Tibial artery (tissue), 4 donors: ENCODE measurements at places on chromosomes 13 and 19.

GRCh38 chr13:27461940-27462584 lies 11.7 kb upstream of the MTIF3 start:
- no peak for DNase-seq
- no peaks in the 10 kb centered on the region for H3K27me3 ChIP-seq
- H3K36me3 ChIP-seq, result no peaks in the 10 kb centered on the region
- H3K27ac ChIP-seq, result no peak overlapping the region
- H3K4me1 ChIP-seq, result no peaks in the 10 kb centered on the region
- no peak overlapping the region for H3K4me3 ChIP-seq

- H3K27me3 ChIP-seq, result peaks cover 98% of the 10 kb centered on the region
- peak overlapping the region; percentile 46 for H3K4me3 ChIP-seq
- H3K4me1 ChIP-seq, result peaks cover 30% of the 10 kb centered on the region
- no peak overlapping the region for H3K27ac ChIP-seq
- H3K36me3 ChIP-seq, result no peaks in the 10 kb centered on the region
These were observed 3.6 kb downstream of the ZIC5 start for GRCh38 chr13:99967869-99968520.

- no peak overlapping the region for H3K4me3 ChIP-seq
- no peak overlapping the region for H3K27ac ChIP-seq
- H3K4me1 ChIP-seq, result peaks cover 55% of the 10 kb centered on the region
- no peak for DNase-seq
- no peaks in the 10 kb centered on the region for H3K27me3 ChIP-seq
These were observed 10.4 kb downstream of the SPINT2 start for GRCh38 chr19:38274739-38275138.

DNA sequence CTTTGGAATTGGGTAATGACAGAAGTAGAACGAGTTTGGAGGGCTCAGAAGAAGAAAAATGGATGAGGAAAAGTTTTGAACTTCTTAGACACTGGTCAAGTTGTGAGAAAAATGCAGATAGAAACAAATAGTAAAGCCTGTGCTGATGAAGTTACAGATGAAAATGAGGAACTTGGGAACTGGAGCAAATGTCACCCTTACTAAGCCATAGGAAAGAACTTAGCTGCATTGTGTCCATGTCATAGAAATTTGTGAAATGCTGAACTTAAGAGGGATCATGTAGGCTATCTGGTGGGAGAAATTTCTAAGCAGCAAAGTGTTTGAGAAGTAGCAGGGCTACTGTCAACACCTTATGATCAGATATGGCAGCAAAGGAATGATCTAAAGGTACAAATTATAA lies 289.2 kb upstream of the PCDH9 start:
- H3K27ac ChIP-seq, result no peak overlapping the region
- H3K4me3 ChIP-seq, result no peak overlapping the region
- H3K27me3 ChIP-seq, result no peaks in the 10 kb centered on the region
- no peak for DNase-seq
- no peaks in the 10 kb centered on the region for H3K4me1 ChIP-seq

DNA sequence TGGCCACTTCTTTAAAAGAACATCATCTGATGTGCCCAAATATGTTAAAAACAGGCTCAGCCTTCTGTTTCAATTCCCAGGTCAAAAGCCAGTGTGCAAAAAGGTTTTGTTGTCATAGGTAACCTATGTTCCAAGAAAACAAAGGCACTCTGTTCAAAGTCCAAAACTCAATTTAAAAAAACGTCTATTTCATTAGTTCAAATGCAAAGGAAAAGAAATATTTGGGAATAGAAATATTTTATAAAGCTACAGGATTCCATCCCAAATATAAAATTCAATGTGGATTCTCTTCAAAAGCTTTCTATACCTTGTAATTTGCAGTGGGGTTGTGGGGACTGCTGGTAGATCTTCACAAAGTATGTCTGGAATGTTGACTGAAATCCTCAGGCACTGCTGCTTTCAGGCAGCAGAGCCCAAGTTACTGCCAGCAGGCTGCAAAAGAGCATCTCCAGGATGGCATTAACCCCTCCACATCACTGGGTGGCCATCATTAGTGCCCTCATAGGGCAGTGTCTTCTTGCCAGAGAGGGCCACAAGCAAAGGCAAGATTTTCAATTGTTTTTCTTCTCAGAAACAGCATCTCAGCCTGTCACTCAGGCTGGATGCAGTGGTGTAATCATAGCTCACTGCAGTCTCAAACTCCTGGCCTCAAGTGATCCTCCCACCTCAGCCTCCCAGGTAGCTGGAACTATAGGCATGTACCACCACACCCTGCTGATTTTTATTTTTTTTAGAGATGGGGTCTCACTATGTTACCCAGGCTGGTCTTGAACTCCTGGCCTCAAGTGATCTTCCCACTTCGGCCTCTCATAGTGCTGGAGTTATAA lies 22.8 kb upstream of the STK24 start:
- no peak overlapping the region for H3K27ac ChIP-seq
- H3K36me3 ChIP-seq, result no peaks in the 10 kb centered on the region
- H3K4me1 ChIP-seq, result no peaks in the 10 kb centered on the region
- H3K4me3 ChIP-seq, result no peak overlapping the region
- DNase-seq, result no peak

GRCh38 chr13:99303863-99304521 lies 3.2 kb downstream of the GPR183 start:
- H3K4me3 ChIP-seq, result no peak overlapping the region
- H3K36me3 ChIP-seq, result no peaks in the 10 kb centered on the region
- no peaks in the 10 kb centered on the region for H3K4me1 ChIP-seq
- DNase-seq, result no peak

GRCh38 chr19:17319473-17320238 lies 10.3 kb downstream of the DDA1 start:
- no peak overlapping the region for H3K4me3 ChIP-seq
- H3K4me1 ChIP-seq, result peaks cover 27% of the 10 kb centered on the region
- DNase-seq, result no peak
- H3K36me3 ChIP-seq, result peaks cover 41% of the 10 kb centered on the region

DNA sequence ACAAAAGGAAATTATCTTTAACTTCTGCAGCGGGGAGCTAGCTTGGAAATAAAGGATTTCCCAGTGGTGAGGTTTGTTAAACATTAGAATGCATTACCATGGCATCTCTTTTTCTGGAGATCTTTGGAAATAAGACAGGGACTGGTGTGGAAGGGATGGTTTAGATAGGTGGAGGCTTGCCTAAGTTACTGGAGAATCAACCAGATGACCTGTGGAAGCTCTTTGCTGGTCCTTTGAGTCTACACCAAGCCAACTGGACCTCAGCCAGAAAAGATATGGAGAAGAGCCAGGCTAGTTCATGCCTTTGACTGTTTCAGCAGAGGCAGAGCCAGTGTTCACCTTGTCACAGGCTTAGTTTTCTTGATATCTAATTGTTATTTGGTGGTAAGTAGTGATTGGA lies 134.7 kb downstream of the KCNRG start:
- H3K4me3 ChIP-seq, result no peak overlapping the region
- no peaks in the 10 kb centered on the region for H3K4me1 ChIP-seq
- no peak overlapping the region for H3K27ac ChIP-seq
- no peak for DNase-seq

DNA sequence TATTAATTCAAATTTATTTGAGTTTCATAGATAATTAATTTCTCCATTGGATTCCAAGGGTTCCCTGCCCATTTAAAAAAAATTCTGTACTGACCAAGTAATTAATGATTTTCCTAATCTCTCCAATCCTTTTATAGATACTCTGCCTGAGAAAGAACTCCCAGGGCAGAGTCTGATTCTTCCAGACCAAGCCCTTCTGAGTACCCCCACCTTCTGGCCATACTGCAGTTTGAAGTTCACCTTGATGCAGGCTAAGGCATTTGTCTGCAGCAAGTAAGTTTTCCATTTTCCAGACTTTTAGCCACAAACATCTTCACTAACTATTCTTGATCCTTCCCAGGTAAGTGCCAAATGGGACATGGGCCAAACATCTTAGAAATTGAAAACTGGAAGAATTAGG lies 195.9 kb downstream of the LHFPL6 start:
- H3K4me3 ChIP-seq, result no peak overlapping the region
- no peaks in the 10 kb centered on the region for H3K36me3 ChIP-seq
- H3K27me3 ChIP-seq, result no peaks in the 10 kb centered on the region

DNA sequence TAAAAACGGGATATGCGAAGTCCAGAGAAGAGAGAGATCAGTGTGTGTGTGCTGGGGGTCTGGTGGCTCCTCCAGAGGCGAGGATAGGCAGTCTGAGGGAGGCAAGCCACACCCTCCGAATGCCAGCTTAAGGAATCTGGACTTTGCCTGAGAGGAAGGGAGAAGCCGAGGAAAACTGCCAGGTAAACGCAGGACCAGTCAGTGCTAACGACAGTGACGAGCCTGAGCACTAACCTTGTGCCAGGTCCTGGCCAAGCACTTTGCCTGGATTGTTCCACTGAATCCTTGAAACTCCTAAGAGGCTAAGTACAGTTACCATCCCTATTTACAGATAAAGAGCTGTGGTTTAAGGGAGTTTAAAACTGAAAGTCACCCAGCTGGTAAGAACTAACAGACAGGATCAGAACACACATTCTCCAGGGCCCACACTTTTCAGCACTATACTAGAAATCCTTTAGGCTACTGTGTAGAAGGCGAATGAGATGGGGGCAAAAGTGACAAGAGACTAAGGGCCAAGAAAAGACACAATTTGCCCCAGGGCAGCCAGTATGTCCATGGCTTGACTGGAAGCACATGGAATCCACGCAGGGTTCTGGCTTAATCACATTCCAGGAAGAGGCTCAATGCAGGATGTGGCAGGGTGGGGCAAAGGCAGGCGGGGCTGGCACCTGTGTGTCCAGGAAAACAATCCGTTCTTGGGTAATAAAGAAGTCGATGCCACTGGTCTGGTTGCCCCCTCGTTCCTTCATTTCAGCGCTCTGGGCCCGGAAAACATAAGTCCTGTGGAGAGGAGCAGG lies 15.1 kb downstream of the SMG9 start:
- no peak overlapping the region for H3K4me3 ChIP-seq
- peaks cover 86% of the 10 kb centered on the region for H3K36me3 ChIP-seq
- H3K27ac ChIP-seq, result no peak overlapping the region
- no peaks in the 10 kb centered on the region for H3K27me3 ChIP-seq
- DNase-seq, result no peak

- peaks cover 15% of the 10 kb centered on the region for H3K4me1 ChIP-seq
- H3K36me3 ChIP-seq, result no peaks in the 10 kb centered on the region
- DNase-seq, result no peak
- no peak overlapping the region for H3K27ac ChIP-seq
These were observed 427 bp downstream of the PLPPR3 start for GRCh38 chr19:821231-821824.

- peak overlapping the region; percentile 49 for H3K4me3 ChIP-seq
- H3K4me1 ChIP-seq, result peaks cover 89% of the 10 kb centered on the region
- peak overlapping the region; percentile 76 for H3K27ac ChIP-seq
- no peaks in the 10 kb centered on the region for H3K27me3 ChIP-seq
- no peak for DNase-seq
These were observed 5.1 kb downstream of the BCL3 start for GRCh38 chr19:44753626-44753931.

DNA sequence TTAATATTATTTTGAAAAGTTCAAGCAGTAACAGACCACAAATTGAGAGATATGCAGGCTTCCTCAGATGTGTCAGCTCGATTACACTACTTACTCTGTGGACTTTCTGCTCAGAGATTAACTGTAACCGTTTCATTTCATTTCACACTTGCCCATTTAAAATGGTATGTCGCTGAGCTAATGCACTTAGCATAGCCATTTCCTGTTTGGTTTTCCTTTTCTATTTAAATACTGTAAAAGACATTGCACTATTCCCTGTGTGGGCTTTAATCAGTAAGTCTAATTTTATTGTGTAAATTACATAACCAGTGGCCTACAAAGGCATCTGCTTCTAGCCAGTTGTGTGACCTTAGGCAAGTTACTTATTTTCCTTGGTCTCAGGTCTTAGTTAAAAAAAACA lies 237.6 kb downstream of the LACC1 start:
- no peak overlapping the region for H3K4me3 ChIP-seq
- no peaks in the 10 kb centered on the region for H3K36me3 ChIP-seq
- H3K4me1 ChIP-seq, result no peaks in the 10 kb centered on the region
- no peaks in the 10 kb centered on the region for H3K27me3 ChIP-seq
- DNase-seq, result no peak

GRCh38 chr19:14479975-14480699 lies 5.0 kb upstream of the PTGER1 start:
- peaks cover 7% of the 10 kb centered on the region for H3K4me1 ChIP-seq
- DNase-seq, result no peak
- no peak overlapping the region for H3K27ac ChIP-seq
- peaks cover 48% of the 10 kb centered on the region for H3K36me3 ChIP-seq

GRCh38 chr13:84651705-84652104 lies 769.4 kb upstream of the SLITRK1 start:
- no peak for DNase-seq
- H3K4me3 ChIP-seq, result no peak overlapping the region
- no peaks in the 10 kb centered on the region for H3K27me3 ChIP-seq
- no peaks in the 10 kb centered on the region for H3K36me3 ChIP-seq
- H3K4me1 ChIP-seq, result no peaks in the 10 kb centered on the region

GRCh38 chr19:41030651-41031050 lies 39.6 kb downstream of the CYP2B6 start:
- H3K27me3 ChIP-seq, result no peaks in the 10 kb centered on the region
- no peak overlapping the region for H3K27ac ChIP-seq
- no peak overlapping the region for H3K4me3 ChIP-seq
- no peaks in the 10 kb centered on the region for H3K36me3 ChIP-seq
- DNase-seq, result no peak

DNA sequence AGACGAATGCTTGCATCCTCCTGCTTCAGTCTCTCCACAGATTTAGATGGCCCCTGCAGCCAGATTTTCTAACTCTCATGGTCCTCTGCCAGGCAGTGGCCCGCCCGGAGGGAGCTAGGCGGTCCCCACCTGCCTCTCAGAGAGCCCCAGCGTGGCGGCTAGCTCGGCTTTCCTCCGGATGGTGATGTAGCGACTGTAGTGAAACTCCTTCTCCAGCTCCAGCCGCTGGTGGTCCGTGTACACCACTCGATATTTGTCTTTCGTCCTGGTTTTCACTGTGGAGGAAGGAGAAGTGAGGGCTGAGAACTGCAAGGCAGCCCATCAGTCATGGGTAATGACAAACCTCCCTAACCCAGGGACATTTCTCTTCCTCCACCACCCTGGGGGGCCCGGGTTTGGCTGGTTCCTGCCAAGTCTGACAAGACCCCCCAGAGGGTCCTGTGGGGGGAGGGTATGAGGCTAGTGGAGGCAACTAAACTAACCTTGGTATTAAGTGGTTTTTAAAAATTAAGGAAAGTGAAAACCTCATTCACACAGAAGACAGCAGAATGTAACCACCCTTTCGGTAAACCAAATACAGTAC lies 4.3 kb downstream of the CDX2 start:
- H3K36me3 ChIP-seq, result no peaks in the 10 kb centered on the region
- DNase-seq, result no peak
- peaks cover 91% of the 10 kb centered on the region for H3K27me3 ChIP-seq
- no peak overlapping the region for H3K4me3 ChIP-seq
